ENCODE measurements at places on chromosomes 16 and 17. TPM values are rescaled to one million over a fixed set of nuclear protein-coding genes. Genes with fewer than 3 reads are reported as not detected.

- DNase-seq = no peak
Observed at GRCh38 chr17:3894911-3895343, 2.1 kb upstream of the CAMKK1 start.

HS3ST4 gene
- not detected for total RNA-seq

KRT25 gene
- not detected for total RNA-seq

B3GNT9 gene
- total RNA-seq = 7.2 TPM

SDK2 gene
- 20.0 TPM for total RNA-seq

GRCh38 chr17:40791111-40791510 lies 8.6 kb downstream of the KRT28 start:
- no peak for DNase-seq

GRCh38 chr17:69854225-69854780 lies 220.7 kb upstream of the KCNJ16 start:
- no peak for DNase-seq

DNA sequence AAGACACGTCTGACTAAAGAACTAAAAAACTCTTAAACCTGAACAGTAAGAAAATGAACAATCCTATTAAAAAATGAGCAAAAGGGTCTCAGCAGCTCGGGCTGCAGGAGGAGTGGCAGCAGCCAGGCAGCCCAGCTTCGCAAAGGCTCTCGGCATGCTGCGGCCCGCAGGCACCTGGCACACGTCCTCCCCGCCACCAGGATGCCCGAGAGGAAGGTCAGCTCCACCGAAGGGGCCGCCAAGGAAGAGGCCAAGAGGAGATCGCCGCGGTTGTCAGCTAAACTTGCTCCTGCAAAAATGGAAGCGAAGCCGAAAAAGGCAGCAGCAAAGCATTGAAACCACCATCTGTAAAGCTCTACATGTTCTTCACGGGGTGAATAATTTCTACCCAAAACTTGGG lies 173.5 kb downstream of the BCAS3 start:
- DNase-seq = no peak

ESRP2 gene
- 0.18 TPM for total RNA-seq

SPIRE2 gene
- not detected for total RNA-seq

DNA sequence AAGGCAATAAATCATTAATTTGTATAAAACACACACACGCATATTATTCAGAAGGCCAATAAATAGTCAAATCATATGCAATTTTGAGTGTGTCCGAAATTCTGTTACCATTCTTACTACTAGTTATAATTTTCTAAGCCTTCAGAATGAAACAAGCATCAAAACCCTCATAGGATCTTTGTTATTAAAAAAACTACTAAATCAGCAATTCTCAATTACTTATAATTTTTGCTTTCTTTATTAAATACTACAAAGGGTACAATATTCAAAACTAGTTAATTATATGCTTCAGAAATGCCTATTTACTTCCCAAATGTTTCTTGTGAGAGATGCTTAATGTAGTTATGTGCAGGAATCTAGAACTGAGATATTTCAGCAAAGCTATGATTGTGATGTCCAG lies 413.1 kb upstream of the KIF2B start:
- no peak for DNase-seq

DNA sequence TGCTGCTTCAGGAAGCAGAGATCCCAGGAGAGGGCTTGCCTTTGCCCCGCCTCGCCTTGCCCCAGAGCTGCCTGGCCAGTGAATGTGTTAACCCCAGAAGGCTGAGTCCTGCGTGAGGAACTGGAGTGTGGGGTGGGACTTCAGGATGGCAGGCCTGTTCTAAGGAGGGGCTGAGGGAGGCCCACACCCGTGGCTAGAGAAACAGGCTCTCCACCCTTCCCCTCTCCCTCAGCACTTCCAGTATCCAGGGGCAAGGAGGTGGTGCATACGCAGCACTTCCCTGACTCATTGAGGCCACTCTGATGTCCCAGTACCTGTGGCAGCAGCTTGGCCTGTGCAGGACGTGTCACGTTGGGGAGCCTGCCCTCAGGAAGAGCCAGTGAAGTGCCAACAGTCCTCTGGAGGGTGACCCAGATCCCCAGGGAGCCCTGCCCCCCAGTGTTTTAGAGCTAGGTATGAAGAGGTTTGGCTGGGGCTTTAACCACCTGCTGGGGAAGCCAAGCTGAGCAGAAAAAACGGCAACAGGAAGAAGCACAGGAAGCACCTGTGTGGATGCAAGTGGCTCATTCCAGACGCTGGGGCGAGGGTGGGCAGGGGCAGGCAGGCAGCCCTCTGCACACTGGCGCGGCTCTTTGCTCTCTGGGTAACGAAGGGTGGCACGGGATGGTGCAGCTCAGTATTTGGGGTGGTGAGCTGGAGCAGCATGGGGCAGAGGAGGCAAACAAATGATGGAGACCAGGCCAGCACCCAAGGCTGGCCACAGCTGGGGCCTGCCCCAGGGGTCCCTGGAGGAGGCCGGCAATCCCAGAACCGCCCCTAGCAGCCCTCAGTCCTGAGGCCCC lies 14.7 kb upstream of the CTCF start:
- peak; percentile 61 for DNase-seq

GRCh38 chr17:79795795-79796443 lies 958 bp downstream of the CBX8 start:
- DNase-seq = no peak

APOBR gene
- total RNA-seq = 32.2 TPM

GRCh38 chr16:70715055-70715858 lies 29.4 kb upstream of the MTSS2 start:
- no peak for DNase-seq

All from activated CD8-positive, alpha-beta T cell treated with anti-CD3 and anti-CD28 coated beads, Interleukin-2, amount 10 ng/mL, durations not matched to agents 7 days and 5 days (primary cell).